Activated T-cell treated with anti-CD3 and anti-CD28 coated beads, Interleukin-2, amount 50 U/mL, for 48 hours (primary cell): ENCODE measurements at places on chromosomes 5 and 9.

DNA sequence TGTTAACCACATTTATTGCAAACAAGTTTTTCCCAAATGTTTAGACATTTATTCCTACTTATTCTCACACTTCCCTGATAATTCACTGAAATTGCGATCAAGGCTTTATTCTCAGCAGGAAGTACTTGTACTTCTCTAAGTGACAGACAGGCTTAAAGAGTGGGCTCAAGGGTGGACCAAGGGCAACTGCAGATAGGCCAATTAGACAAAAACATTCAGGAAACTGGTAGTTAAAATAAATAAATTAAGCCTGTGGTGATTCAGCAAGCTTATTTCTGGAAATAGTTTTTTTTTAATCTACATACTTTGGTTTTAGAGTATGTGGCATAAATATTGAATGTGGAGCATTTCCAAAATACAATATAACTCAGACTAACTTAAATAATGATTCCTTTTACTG is 136.1 kb downstream of the UGCG start:
- no peak for DNase-seq

- no peak for DNase-seq
Measured at GRCh38 chr9:108161503-108161902, 671.9 kb upstream of the KLF4 start.

DNA sequence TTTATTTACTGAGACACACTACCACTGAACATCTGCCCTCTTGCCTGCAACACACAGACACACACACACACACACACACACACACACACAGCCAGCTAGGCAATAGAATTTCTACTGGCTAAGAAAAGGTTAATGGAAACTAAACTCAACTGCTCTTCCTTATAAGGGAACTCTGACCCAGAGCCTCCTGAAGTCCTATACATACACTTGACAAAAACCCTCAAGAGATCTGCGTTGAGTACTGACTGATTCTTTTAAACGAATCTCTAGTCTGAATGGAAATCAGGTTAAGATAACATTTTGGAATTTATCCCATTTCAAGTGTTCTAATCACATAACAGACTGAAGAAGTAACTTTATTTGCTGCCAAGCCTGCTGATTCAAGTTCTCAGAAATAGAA is 25.9 kb upstream of the TRPM3 start:
- no peak for DNase-seq

- DNase-seq, result peak; percentile 52
Measured at GRCh38 chr9:120477534-120478001, 102.4 kb downstream of the CDK5RAP2 start.

GRCh38 chr5:39759701-39760100 is 334.9 kb upstream of the DAB2 start:
- DNase-seq, result no peak

GRCh38 chr5:67156976-67157583 is 39.5 kb downstream of the CD180 start:
- DNase-seq, result peak; percentile 52

- no peak for DNase-seq
Measured at GRCh38 chr5:16674750-16675149, 58.0 kb upstream of the RETREG1 start.

- no peak for DNase-seq
Measured at GRCh38 chr5:178854284-178854683, 5.5 kb upstream of the ZNF354B start.

DNA sequence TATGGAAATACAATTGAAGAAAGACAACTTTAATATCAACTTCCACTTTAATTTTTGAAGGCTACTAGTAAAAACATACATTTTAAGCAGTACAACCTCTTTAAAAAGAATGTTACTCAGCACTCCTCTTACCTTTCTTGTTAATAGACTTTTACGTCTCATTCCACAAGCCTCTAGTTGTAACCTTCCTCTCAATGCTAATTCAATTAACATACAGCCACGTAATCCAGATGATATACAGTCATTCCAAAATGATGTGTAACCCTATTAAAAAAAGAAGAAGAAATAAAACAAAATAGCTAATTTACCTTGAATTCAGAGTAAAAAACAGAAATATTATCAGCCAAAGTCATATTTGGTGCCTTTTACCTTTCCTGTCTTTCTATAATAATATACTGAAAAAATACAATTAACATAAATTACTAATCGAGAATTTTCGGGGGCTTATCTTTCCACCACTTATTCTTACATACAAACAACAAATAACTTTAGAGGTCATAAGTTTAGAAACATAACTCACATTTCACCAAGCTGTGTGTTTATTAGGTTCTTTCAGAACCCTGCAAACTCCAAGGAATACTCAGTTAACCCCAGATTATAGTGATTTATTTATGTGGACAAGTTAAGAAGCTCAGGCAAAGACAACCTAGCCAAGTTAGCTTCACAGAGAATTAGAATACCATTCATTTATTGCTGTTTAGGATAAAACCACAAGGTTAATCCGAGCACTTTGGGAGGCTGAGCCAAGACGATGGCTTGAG is 30.3 kb downstream of the GOLPH3 start:
- DNase-seq, result no peak

- DNase-seq, result no peak
Measured at GRCh38 chr9:124004593-124004992, 7.0 kb upstream of the LHX2 start.

DNA sequence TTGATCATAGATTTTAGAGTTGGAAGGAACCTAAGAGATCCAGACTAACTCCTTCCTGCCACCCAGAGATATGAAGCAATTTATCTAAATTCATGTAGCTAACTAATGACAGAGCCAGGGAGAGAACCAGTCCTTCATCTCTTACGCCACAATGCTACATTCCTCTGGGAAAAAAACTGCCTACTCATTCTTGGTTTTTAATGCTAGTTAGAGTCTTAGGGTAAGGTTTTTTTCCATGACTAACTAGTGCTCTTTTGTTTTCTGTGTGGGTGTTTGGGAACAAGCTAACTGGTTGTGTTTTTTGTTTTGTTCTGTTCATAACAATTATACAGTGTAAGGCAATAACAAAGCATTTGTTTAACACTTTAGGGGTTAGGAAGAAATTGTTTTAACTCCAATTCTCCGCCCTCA is 52.4 kb downstream of the SLC44A1 start:
- DNase-seq, result no peak

- no peak for DNase-seq
Measured at GRCh38 chr9:137302449-137303150, 529 bp upstream of the NRARP start.

- DNase-seq, result no peak
Measured at GRCh38 chr9:127090341-127090985, 32.0 kb downstream of the ANGPTL2 start.

DNA sequence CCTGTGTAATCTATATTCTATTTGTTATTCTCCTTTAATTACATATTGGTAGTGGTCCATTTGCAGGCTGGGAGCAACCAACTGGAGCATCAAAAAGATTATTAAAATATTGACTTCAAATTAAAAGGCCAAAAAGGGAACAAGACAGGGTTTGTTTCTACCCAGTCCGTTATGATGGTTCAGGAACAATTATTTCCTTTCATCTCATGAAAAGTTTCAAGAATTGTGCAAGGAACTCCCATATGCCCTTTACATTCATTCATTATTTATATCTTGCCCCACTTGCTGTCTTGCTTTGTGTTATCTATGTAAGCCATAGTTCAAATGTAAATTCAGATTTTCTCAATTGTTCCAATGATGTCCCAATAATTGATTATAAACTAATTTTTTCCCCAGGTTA is 58.7 kb upstream of the TLE1 start:
- DNase-seq, result no peak

GRCh38 chr9:105044518-105044917 is 116.6 kb upstream of the ABCA1 start:
- no peak for DNase-seq

DNA sequence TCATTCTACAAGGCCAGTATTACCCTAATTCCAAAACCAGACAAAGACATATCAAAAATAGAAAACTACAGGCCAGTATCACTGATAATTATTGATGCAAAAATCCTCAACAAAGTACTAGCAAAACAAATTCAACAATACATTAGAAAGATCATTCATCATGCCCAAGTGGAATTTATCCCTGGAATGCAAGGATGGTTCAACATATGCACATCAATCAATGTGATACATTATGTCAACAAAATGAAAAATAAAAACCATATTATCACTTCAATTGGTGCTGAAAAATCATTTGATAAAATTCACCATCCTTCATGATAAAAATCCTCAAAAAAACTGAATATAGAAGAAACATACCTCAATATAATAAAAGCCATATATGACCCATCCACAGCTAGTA is 115.2 kb upstream of the SLC27A6 start:
- no peak for DNase-seq

DNA sequence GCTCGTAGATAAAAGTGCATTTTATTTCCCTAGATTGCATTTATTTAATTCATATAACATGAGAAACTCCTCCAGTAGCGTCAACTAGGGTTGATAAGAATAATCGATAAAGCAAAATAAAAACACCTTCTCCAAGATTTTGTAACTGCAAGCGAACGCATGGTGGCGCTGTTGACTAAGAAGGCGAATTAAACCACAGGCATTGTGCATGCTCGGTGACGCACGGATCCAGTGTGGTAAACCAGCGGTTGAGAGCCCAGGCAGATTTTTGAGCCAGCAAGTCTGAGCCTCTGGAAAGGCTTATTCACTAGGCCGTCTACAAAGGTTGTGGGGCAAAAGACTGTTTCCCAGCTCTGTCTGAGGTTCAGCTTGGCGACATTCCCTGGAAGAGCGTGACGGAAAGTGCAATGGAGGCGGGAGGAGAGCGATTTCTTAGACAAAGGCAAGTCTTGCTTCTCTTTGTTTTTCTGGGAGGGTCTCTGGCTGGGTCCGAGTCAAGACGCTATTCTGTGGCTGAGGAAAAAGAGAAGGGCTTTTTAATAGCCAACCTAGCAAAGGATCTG is at the start of gene PCDHB3:
Gene PCDHB3, plus strand, starts transcription at position 231 of the 563 bp plus-strand sequence. Its CDS starts 177 bp downstream, at position 408.
- peak; percentile 61 for DNase-seq

GRCh38 chr5:38595132-38595745 is 38.8 kb upstream of the LIFR start:
- no peak for DNase-seq

GRCh38 chr9:92607088-92607487 is 62.8 kb downstream of the IPPK start:
- DNase-seq, result no peak

DNA sequence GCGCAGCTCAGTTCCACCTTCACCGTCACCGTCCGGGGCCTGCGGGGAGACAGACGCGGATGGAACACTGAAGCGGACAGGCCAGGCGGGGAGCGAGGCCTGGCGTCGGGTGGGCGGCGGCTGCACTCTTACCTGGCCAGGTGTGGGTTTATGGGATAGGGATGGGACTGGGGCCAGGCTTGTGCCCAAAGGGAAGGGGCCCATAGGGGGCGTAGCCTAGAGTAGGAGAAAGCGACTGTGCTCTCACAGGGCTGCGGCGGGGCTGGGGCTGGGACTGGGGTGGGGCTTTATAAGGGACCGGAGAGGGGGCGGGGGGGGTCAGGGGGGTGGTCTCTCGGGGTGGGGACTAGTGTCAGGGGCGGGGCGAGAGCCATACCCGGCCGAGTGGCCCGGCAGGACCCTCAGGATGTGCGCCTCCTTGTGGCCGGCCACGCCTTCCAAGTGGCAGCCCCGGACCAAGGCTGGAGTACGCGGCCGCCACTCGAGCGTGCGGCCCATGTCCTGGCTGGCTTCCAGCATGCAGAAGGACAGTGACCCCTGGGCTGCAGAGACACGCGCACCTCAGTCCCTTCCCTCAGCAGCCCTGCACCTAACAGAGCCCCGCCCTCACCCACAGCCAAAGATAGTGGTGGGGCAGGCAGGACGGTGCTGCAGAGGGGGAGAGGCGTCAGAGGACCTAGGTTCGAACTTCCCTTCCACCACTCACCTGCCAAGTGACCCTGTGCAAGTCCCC is 22.8 kb downstream of the FPGS start:
- DNase-seq, result no peak

DNA sequence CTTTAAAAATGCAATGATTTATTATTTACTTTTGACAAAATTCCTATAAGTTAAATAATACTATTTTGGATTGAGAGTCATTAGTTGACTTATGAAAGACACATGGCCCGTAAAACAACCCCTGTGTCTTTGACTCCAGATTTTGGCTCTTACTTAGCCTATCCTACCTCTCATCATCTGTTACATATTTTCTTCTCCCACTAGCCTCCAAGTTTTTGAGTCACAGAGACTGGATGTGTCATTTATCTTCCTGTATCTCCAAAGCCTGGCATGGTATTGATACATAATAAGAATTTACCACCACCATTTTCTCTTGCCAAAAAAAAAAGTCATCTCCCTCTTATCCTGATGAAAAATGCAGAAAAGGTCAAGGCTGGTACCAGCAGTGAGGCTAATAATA is 99.9 kb downstream of the GABRB2 start:
- DNase-seq, result no peak

GRCh38 chr5:61402244-61402823 is 70.3 kb downstream of the ZSWIM6 start:
- no peak for DNase-seq

DNA sequence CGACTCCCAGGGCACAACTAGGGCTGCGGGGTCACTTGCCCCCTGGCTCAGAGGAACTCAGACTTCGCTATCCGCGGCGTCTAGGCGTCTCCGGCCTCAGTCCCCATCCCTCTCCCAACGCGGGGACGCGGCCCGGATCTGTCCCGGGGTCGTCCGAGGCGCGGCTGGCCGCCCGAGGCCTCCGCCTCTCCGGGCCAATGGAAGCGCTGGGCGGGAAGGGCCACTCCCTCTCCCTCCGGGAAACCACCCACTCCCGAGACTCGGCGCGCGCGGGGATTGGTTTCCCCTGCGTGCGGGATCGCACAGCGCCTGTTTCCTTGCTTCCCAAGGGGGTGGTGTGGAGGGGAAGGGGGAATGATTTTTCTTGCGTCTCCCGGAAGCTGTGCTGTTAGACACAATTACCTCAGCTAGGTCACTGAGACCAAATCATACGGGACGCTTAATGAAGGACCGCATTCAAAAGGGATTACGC is 38.3 kb downstream of the NR2F1 start:
- DNase-seq, result peak; percentile 42

GRCh38 chr5:137223324-137224295 is 275.5 kb downstream of the SPOCK1 start:
- DNase-seq, result no peak

- DNase-seq, result no peak
Measured at GRCh38 chr5:74624501-74624900, 16.0 kb downstream of the ENC1 start.
